ENCODE measurements at places on chromosomes 5 and 9. TPM values are rescaled to one million over a fixed set of nuclear protein-coding genes. Genes with fewer than 3 reads are reported as not detected.

DNA sequence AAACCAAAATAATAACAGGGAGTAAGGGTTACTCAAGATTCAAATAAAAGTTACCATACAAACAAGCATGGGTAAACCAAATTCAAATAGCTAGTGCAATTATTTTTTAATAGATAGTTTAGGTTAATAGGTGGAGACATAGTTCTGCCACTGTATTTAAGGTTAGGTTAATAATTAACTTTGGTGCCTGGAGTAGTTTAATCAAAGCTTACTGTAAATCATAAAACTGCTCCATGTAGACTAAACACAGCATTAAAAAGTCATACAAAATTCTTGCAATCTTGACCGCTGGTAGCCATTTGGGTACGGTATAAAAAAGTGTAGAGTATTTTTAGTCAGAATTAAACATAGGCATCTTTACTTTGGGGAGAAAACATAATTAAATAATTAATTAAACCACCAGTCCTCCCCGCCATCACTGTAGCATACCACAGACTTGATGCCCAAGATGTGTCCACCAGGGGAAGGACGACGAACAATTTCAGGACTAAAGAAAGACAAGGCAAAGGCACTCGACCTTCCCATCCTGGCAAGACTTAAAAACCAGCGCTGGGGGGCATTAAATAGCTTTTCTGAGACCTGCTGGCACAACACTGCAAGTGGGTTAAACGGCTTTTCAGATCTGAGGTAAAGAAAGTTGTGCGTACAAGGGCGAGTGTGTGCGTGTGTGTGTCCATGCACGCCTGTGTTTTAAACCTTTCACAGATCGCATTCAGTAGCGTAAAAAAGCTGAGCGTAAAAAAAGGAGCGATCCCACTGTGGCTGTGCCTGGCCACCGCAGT lies 2.9 kb downstream of the SEMA6A start:
- no peak for DNase-seq

GRCh38 chr5:59648949-59649921 lies 244.3 kb downstream of the PDE4D start:
- no peak for DNase-seq

- no peak for DNase-seq
These were observed 179.8 kb downstream of the DOCK8 start for GRCh38 chr9:394347-395052.

- peak; percentile 99 for DNase-seq
These were observed 1.0 kb upstream of the MCC start for GRCh38 chr5:113489299-113489698.

- DNase-seq, result no peak
These were observed 20.2 kb upstream of the CDC23 start for GRCh38 chr5:138233280-138233679.

NUTM2G gene
- total RNA-seq, result not detected

SLC35D2 gene
- 9.7 TPM for total RNA-seq

GPR21 gene
- 0.28 TPM for total RNA-seq

DNA sequence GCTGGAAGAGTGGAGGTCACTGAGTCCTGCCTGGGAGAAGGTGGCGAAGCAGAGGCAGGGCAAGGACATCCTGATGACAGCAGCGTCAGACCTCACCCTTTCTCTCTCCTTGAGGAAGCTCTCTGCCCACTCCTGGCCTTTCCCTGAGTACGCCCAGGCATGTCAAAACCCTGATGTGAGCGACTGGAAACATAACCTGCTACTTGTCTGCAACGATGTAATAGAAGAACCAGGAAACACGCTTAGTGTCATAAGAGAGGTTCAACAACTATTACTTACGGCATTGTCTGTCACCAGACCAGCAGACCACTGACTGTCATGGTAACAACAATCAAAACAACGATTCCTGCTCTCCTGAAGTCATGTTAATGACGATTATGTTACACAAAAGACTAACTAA lies 152.4 kb downstream of the ACTL7B start:
- DNase-seq, result no peak

INSL4 gene
- not detected for total RNA-seq

- DNase-seq, result peak; percentile 50
These were observed 40.9 kb upstream of the SLC25A51 start for GRCh38 chr9:37944671-37945481.

TXNDC8 gene
- total RNA-seq, result not detected

GRCh38 chr5:44774279-44774880 lies 34.4 kb upstream of the MRPS30 start:
- peak; percentile 52 for DNase-seq

- DNase-seq, result peak; percentile 42
These were observed 290.1 kb upstream of the TRPC7 start for GRCh38 chr5:136655468-136655867.

GRCh38 chr5:93371893-93372292 lies 209.1 kb downstream of the NR2F1-AS1 start:
- no peak for DNase-seq

DNA sequence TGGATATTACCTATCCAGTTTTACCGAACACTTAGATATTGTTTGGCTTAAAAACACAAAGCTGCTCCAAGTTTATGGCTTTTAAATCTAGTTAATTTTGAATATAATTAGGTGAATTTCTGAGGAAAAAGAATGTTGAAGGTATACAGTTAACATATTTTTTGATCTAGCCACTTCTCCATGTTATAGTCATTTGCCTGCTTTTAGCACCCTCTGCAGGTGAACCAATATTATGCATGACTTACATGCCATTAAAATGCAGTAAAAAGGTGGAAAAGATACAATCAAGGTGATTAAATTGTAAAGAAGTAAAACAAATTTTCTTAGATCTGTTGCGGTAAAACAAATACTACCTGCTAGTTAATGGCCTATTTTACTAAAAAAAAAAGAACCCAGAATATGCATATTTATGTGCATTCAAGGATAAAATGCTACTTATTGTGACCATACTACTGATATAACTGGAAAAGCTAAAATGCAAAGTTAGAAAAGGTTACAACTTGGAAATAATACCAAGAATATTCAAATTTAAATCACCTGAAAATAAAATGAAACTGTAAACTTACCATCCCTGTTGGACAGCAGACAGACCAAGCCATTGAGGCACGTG lies 132.1 kb downstream of the AP3B1 start:
- DNase-seq, result peak; percentile 44

DNA sequence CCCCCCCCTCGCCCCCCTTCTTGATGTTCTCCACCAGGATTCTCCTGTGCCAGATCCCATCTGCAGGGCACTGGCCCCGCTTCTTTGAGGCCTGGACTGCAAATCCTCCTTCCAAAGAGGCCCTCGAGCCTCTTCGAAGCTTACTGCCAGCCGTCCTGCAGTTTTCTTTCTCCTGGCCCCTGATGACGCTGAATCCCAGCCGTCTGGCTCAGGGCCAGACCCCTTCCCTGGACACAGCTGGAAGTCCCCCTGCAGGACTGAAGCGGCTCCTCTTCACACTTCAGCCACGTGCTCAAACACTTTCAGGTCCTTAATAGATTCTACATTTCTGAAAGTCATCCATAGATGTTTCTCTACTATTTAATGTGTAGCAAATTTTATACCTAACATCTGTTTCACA lies 121.5 kb downstream of the EHMT1 start:
- peak; percentile 78 for DNase-seq

GRCh38 chr9:35932735-35933134 lies 23.4 kb downstream of the SPAAR start:
- no peak for DNase-seq

DNA sequence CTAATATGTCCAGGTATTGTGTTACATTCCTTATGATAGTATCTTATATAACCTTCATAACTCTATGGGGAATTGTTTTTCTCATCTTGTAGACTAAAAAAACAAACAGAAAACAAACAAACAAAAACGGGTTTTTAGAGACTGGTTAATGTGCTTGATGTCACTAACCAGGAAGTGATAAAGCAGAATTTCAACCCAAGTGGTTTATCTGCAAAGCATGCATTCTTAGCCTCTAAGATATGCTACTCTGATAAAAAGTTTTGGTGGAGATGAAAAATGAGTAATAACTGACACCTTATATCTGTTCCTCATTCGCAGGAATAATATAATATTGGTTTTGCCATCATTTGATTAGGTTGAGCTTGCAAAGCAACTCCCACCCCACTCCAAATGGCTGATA lies 53.4 kb downstream of the PUM3 start:
- no peak for DNase-seq

SHOC1 gene
- total RNA-seq, result not detected

DNA sequence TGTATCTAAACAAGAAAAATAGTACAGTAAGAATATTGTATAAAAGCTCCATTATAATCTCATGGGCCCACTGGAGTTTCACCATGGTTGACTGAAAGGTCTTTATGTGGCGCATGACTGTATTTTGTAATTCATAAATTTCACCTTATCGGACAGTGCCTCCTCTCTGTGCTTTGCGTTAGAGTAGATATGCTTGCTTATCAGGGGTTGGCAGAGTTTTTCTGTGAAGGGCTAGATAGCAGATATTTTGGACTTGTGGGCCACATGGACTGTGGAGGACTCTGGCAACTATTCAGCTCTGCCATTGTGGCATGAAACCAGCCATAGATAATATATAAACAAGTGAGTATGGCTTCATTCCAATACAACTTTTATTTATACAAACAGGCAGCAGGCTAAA lies 23.2 kb downstream of the GAPVD1 start:
- DNase-seq, result no peak

BTNL9 gene
- total RNA-seq, result not detected

LARP1 gene
- 47.3 TPM for total RNA-seq

DNA sequence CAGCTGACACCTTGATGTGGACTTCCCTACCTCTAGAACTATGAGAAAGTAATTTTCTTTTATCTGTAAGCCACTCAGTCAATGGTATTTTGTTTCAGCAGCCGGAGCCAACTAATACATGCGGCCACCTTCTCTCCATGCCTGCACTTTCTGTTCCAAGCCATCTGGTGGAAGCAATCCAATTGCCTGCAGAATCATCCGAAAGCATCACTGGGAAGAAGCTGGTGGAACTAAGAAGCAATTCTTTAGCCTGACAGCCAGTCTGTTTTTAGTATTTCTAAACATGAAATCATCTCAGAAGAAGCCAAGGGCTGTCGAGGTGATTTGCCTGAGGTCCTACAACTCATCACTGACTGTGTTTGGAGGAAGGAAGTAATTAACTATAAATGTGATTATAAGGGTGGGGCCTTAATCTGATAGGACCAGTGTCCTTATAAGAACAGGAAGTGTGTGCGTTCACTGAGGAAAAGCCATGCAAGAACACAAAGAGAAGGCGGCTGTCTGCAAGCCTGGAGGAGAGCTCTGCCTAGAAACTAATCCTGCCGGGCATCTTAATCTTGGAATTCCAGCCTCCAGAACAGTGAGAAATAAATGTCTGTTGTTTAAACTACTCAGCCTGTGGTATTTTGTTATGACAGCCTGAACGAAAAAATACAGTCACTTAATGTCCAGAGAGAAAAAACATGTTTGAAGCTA lies 49.1 kb downstream of the NXNL2 start:
- peak; percentile 85 for DNase-seq

- peak; percentile 75 for DNase-seq
These were observed 36.2 kb upstream of the ANKRD55 start for GRCh38 chr5:56269216-56269927.

F12 gene
- total RNA-seq, result 0.56 TPM

PDLIM4 gene
- 97.5 TPM for total RNA-seq

ZBED3 gene
- total RNA-seq, result 0.28 TPM

All from IMR-90 (cell line).